ENCODE measurements at places on chromosomes 3 and 15.

GRCh38 chr3:59374091-59374817 lies 324.4 kb upstream of the CFAP20DC start:
- DNase-seq: no peak

GRCh38 chr3:38588995-38589937 lies 60.2 kb downstream of the SCN5A start:
- no peak for DNase-seq

GRCh38 chr3:141305436-141305835 lies 62.9 kb upstream of the ZBTB38 start:
- no peak for DNase-seq

GRCh38 chr3:123700791-123701722 lies 116.2 kb upstream of the HACD2 start:
- no peak for DNase-seq

DNA sequence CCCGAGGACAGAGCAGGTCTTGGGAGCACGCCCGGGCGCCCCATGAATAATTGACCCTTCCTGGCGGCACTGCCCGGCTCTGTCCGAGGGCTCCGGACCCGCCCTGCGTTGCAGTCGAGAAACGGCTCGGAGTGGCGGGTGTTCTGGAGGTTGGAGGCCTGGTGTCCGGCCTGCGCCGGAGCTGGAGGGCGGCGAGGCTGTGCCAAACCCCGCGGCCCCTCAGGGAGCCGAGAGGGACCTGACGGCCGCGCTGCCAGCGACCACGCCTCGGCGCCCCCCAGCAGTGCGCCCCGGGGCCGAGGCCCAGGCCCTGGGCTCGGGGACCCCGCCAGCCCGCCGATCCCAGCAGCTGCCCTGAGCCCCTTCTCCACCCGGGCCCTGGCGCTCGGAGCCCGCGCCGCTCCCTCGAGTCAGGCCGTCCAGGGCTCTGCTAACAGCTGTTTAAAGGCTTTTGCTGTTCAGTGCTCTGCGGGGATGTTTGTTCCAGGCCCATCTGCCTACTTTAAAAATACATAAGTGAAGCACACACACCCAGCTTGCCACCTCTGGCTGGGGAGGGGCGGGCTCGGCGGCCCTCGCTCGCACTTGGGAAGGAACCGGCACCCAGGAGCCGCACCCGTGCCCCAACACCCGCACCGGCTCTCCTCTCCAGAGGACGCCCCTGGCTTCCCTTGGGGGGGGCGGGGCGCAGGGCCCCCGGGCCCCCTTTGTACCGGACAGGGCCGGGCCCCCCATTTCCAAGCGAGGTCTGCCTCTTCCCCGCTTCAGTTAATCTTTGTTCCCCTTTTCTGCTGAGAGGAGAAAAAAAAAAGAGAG lies 730 bp upstream of the ZNF710 start:
- DNase-seq: peak; percentile 12

- no peak for DNase-seq
Measured at GRCh38 chr3:85360742-85361387, 402.1 kb downstream of the CADM2 start.

GRCh38 chr3:32569540-32570420 lies 878 bp downstream of the DYNC1LI1 start:
- peak; percentile 39 for DNase-seq
